ENCODE measurements at places on chromosomes 2 and 18.

DNA sequence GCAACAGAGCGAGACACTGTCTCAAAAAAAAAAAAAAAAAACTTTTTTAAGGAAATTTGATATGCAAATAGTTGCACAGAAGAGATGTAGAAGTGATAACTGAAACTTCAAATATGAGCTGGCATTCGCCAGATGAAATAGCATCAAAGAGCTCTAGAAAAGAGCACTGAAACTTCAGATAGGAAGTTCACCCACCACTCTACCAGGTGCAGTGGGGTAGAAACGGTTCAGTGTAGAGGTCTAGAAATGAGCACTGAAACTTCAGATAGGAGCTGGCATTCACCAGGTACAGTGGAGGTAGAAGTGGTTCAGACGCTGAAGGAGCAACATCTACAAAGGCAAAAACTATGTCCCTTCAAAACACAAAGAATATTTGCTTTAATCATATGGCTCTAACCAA, 9.0 kb upstream of the ONECUT2 start:
- no peak for DNase-seq

- peak; percentile 4 for DNase-seq
Measured at GRCh38 chr18:74249181-74249968, 42.4 kb downstream of the CYB5A start.

DNA sequence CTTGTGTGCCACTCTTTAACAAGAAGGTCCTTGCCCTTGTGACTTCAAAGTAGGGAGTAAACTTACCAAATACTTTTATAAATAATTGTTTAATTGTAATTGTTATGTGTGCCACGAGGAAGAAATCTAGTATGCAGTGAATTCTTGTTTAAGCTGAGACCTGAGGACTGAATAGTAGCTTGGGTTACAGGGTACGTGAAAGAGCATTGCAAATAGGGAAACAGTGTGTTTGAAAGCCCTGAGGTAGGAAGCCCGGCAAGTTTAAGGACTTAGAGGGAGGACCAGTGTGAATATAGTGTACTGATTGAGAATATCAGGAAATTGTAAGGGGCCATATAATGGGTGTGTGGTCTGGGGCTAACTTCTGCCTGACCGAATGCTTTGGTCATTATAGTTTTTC, 26.2 kb downstream of the PHLPP1 start:
- DNase-seq, result no peak

- no peak for DNase-seq
Measured at GRCh38 chr2:34899079-34899478, 1300.0 kb upstream of the FAM98A start.

- DNase-seq, result no peak
Measured at GRCh38 chr2:158381978-158382377, 74.6 kb downstream of the CCDC148 start.

GRCh38 chr2:102417946-102418345, 5.0 kb upstream of the IL18RAP start:
- no peak for DNase-seq
